ENCODE measurements at places on chromosomes 11 and 22.

GRCh38 chr22:36443198-36443770 is 38.2 kb downstream of the TXN2 start:
- DNase-seq: no peak

DNA sequence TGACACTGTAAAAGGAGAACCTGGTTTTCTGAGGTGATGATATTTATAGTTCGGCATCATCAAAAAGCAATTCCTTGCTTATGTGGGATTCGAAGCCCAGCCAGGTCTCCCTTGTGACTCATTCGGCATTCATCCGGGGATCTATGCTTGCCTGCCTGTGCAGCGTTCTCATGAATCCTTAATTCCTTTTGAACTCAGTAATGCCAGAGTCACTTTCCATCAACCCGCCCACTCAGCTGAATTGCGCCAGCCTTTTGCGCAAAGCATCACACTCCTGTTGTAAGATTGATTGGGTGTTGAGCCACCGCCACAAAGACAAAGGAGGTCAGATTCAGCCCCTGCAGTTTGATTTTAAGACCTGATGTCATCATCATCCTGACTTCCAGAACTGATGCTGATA is 128.6 kb downstream of the SLC17A6 start:
- DNase-seq: no peak

GRCh38 chr11:110086892-110087309 is 6.3 kb upstream of the ZC3H12C start:
- no peak for DNase-seq

DNA sequence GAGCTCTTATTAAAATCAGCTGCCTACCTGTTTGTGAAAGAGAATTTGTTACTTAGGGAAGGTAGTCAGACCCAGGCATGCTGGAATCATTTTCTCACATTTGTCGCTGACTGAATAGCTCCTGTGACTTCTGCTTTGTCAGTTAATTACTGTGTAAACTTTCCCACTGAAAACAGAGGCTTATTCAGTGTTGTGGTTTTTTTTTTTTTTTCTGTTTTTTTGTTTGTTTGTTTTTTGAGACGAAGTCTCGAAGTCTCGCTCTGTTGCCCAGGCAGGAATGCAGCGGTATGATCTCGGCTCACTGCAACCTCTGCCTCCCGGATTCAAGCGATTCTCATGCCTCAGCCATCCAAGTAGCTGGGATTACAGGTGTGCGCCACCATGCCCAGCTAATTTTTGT is 5.6 kb upstream of the LDLRAD3 start:
- no peak for DNase-seq

- no peak for DNase-seq
Observed at GRCh38 chr11:1276041-1276790, 33.2 kb downstream of the TOLLIP start.

DNA sequence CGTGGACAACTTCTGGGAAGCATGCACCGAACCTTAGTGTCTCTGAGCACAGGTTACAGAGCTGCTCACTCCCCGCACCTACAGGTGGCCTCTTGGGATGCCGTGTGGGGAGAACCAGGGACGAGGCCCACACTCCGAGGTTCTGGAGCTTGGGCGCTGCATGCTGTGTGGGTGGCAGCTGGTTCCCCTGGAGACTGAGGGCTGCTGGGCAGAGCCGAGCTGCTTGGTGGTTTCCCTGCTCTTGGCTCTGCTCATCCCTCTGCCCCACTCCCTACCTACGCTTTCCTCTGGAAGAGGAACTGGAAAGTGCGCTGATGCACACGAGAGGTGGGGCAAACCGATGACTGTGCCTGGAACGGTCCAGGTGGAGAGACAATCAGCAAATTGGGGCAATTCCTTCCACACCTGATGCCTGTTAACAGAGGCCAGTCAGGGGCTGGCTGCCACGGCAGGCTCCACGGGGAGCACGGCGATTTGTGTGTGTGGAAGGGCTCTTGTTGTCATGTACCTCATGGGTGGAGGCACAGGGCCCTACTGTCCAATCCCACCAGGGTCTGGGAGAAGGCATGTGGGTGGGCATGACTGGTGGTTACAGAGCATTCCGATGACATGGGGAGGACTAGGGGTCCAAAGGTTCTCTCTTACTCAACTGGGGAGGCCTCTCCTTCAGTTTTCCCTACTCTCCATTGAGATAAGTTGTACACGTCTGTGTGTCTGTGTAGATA is 60.9 kb downstream of the ST14 start:
- DNase-seq: no peak

GRCh38 chr11:83191986-83192385 is 1.5 kb upstream of the ANKRD42 start:
- DNase-seq: no peak

DNA sequence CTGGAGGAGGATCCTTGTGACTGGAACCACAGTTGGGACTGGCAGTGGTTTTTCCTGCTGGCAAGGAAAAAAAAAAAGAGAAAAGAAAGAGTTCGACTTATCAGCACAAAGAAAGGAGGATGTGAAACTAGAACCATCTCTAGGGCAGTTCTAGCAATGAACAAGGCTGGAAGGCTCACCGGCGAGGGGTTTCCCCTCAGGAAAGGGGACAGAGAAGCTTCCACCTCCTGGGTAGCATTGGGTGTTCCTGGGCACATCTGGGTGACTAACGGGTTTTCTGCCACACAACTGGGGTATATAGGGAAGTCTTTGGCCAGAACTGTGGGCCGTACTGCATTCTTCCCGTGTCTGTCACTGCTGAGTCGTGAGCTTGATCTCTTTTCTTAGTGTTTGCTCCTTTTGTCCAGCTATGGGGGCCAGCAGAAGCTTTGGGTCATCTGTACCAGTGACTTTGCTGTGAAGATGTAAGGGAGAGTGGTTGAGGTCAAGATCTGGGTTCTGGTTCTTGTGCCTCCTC is 109.4 kb upstream of the OR4B1 start:
- no peak for DNase-seq

- DNase-seq: no peak
Observed at GRCh38 chr22:49853981-49854831, 562 bp downstream of the ZBED4 start.

GRCh38 chr11:2744166-2744565 is 44.4 kb upstream of the KCNQ1OT1 start:
- no peak for DNase-seq

GRCh38 chr11:47156333-47156732 is 20.3 kb downstream of the ARFGAP2 start:
- no peak for DNase-seq

DNA sequence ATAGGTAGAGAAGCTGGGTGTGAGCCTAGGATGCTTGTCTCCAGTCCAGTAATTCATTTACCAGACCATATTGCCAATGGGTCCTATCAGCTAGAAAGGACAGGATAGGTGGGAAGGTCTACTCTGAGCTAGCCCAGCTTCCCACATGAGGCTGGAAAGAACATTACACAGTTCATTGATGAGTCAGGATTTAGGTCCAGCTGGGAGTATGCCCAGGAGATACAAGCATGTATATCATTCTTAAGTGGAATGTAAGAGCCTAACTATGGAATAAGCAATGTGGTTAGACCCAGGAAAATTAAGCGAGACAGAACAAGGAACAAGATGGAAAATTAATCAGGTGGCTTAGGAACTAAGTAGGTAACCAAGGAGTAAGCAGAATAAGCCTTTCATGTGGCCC is 59.0 kb upstream of the TBCEL start:
- no peak for DNase-seq

- DNase-seq: no peak
Observed at GRCh38 chr22:24517446-24517845, 22.3 kb downstream of the UPB1 start.

DNA sequence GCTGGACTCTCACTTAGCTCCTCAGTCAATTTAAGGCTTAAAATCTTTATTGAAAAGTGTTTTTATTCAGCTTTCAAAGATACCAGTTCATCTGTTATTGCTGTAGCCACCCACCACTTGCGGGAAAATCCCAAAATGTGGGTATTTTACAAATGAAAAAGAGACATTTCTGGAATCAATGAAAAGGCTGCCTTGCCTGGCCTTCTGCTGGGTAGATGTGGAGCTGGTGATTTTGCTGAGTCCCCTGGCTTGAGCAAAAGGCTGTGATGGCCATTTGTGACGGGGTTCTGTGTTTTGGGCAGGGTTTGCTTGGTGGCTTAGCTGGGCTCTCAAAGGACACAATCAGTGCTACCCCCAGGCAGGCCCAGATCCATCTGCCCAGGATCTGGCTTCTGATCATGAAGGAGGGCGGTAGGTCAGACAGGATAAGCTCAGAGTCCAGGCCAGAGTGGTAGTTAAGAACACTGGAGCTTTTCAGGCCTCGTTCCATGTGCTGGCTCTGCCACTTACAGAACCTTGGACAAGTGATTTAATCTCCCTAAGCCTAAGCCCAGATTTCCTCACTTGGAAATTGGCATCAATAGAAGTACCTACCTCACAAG is 36.1 kb downstream of the UBASH3B start:
- no peak for DNase-seq

GRCh38 chr11:68012843-68013610 is 2.9 kb downstream of the ALDH3B1 start:
- DNase-seq: no peak

DNA sequence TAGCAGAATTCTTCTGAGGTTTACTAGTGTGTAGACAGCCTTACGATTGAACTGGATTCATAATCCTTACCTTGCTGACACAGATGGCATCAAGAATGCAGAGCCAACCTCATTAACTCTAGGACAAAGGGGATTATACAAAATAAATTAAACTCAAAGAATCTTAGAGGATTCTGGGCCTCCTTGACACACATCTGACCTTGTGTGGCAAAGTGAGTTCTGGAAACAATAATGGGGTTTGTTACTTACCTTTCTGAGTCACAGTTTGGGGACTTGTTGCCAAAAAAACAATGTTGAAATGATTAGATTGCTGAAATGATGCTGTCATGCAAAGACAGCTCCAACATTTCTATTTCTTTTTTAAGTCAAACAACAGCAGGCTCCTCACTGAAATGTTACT is 179.1 kb upstream of the ISX start:
- DNase-seq: no peak

- no peak for DNase-seq
Observed at GRCh38 chr11:68454767-68455166, 5.8 kb upstream of the PPP6R3 start.

DNA sequence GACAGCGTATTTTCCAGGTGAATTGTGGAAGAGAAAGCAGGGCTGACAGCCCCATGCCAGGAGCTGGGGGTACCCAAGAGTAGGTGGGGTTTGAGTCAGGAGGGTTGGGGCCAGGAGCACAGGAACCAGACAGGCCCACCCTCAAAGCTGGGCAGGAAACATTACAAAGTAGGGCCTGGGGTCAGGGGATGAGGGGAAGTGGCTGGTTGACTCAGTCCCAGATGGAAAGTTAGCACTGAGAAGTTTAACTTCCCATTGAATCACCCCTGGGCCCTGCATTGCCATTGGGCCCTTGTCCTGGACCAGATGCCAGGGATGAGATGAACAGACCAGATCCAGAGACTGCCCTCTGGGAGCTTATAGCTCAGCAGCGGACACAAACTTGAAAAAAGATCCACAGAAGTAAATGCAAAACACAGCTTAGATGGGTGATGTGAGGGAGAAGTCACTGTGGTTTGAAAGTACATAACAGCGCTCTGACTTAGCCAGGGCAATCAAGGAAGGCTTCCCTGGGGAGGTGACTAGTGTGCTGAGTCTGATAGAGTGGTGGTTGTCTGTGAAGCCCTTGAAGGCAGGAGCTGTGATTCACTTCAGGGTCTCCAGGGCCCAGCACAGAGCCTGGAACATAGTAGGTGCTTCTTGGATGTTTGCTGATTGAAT is 2.2 kb downstream of the MAFF start:
- no peak for DNase-seq

- DNase-seq: no peak
Observed at GRCh38 chr11:59225017-59225416, 12.3 kb upstream of the MPEG1 start.

GRCh38 chr11:27949951-27950738 is 157.8 kb downstream of the KIF18A start:
- DNase-seq: no peak

GRCh38 chr22:46088541-46089311 is 61.6 kb upstream of the PPARA start:
- DNase-seq: no peak

GRCh38 chr11:109894242-109894641 is 198.9 kb upstream of the ZC3H12C start:
- DNase-seq: no peak

- no peak for DNase-seq
Observed at GRCh38 chr11:94655291-94655690, 88.1 kb downstream of the PIWIL4 start.

GRCh38 chr11:100791860-100792259 is 104.8 kb downstream of the ARHGAP42 start:
- DNase-seq: no peak

DNA sequence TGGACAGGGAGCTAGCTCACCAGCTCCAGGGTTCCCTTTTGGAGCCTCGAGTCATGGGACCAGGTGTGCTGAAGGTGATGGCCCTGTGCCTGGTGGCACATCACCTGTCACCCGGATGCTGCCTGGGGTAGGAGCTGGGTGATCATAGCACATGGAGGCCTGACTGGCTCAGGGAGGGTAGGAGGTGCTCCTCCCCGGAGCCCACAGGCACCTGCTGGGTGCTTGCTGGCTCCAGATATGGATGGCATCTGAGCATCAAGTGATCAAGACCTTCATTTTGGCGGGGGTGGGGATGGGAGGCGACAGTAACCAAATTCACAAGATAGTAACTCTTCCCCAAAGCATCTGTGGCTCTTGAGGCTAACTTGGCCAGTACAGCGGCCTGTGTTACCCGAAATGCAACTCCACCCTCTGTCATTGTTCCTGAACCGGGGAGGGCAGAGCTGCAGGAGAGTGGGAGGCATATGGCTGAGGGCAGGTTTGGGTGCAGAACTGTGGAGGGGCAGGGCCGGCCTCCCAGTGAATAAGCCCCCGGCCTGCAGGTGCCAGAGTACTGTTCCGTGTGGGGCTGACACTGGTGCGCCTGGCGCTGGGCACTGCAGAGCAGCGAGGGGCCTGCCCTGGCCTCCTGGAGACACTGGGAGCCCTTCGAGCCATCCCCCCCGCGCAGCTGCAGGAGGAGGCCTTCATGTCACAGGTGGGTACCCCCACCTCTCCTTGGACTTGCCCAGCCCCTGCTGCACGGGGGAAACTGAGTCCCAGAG is 4.7 kb downstream of the TBC1D10C start:
- no peak for DNase-seq

Measured in esophagus squamous epithelium (tissue), 5 donors.